ENCODE measurements at places on chromosomes 16 and 17.

- DNase-seq = no peak
These were observed 22.2 kb upstream of the CLEC18A start for GRCh38 chr16:69928856-69929400.

GRCh38 chr16:85234310-85235204 is 122.3 kb upstream of the CIBAR2 start:
- DNase-seq = no peak

DNA sequence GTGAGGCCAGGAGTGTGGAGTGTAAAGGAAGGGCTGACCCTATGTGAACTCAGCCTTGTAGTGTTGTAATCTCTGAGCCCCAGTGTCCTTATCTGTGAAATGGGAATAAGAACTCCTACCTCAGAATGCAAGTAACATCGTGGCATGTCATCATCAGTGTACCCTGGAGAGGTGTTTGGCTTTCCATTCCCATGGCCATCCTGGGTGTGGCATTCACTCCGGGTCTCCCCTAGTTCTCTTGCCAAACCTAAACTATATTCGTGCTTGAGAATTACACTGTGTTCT is 1.9 kb downstream of the NXPH3 start:
- no peak for DNase-seq

DNA sequence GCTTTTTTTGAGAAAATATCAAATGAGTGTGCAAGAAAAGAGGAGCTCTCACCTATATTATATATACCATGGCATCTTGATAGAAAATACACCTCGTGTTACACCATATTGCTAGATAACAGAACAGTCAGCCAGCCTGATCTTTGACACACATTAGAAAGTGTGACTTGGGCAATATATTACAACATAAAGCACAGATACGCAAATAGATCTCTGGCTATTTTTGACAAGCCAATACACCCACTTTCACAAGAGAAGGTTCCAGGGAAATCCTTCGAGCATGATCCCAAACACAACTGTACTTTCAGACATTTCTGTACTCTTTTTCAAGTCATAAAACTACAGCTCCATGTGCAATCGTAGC is 9.4 kb downstream of the GGA2 start:
- DNase-seq = no peak

GRCh38 chr16:84323606-84324005 is 28.9 kb downstream of the WFDC1 start:
- DNase-seq = no peak

GRCh38 chr16:22282254-22282892 is 14.8 kb upstream of the POLR3E start:
- no peak for DNase-seq

GRCh38 chr16:1245452-1246020 is 5.0 kb downstream of the TPSAB1 start:
- DNase-seq = no peak

- no peak for DNase-seq
These were observed 9.0 kb downstream of the HLF start for GRCh38 chr17:55273579-55274354.

DNA sequence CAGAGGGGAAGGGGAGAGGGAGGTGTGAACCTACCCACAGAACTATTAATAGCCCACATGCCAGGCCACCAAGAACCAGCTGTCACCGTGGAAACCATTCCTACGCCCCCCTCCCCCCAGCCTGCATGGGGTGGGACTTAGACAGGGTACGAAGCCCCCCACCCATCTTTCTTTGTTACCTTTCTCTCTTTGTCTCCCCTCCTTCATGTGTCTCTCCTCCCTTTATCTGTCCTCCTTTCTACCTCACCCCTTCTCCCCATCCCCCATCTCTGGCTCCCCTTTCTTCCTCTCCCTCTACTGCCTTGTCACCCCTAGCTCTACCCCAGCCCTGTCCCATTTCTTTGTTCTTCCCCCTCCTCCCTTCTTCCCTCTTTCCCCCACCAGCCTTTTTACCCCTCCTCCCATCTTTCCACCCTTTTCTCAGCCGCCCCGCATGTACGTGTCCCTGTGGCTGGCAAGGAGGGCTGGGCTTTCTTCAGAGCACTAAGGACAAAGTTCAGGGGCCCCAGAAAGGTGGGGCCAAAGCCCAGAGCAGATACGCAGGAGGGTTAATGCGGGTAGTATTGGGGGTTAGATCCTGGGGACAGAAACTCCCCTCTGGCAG is 8.0 kb downstream of the THRA start:
- no peak for DNase-seq

- no peak for DNase-seq
These were observed 116.2 kb downstream of the C17orf67 start for GRCh38 chr17:56717471-56717870.

- no peak for DNase-seq
These were observed 404.9 kb upstream of the EEF2KMT start for GRCh38 chr16:5502467-5502869.

DNA sequence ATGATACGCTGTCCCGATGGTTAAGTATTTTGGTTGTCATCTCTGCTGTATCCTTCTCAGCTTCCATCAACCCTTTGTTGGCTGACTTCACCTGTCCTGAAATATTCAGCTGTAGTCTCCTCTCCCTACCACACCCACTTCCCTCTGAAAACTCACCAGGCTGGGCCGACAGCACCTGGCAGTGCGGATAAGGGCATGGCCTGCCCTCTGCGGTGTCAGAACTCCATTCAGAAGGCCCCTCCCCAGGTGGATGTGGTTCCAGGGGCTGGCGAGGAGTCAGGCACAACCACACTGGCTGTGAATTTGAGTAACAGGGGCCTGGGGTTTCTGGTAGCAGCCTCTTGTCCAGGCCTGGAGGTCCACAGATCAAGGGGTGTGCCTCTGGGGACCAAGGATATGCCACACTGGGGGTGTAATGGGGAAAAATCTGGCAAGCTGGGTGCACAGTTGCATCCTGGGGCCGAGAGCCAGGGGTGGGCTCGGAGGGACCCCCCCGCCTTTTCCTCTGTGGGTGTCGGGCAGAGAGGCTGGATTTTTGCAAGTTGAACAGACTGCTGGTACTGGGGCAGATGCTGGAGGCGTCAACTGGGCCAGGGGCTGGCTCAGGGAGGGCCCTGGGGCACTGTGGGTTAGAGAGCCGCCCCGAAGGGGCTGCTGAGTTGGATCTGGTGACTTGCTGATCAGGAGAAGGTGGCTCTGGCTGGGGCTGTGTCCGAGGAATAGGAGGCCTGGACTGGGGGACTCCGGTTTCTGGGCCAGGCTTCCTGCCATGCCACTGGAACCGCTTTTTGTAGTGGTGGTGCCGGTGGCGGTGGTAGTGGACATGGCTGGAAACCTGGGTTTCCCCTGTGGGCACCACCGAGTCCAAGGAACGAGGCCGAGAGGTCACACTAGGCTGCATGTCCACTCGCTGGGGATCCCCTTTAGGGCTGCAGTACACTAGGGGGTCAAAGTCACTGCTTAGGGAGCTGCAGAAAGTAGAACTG is 5.6 kb upstream of the SUPT4H1 start:
- DNase-seq = no peak

DNA sequence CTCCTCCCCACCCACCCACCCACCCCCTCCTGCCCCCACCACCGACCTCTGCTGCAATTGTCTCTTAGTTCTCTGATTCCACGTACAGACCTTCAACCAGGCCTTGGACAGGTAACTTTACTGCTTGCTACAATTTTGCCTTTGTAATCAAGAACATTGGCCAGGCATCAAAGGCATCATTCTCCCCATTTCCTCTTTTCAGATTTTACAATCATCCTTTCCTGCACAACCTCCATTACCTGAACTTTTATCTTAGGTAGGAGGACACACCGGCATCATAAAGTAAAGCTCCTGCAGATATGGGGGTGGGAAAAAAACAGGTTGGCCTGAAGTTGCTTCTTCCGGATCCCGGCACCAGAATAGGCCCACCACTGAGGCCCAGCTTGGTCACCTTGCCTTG is 25.7 kb upstream of the SUPT4H1 start:
- no peak for DNase-seq

GRCh38 chr16:12497526-12497925 is 306.2 kb downstream of the CPPED1 start:
- DNase-seq = no peak

GRCh38 chr16:1351215-1351581 is 480 bp downstream of the TSR3 start:
- no peak for DNase-seq

DNA sequence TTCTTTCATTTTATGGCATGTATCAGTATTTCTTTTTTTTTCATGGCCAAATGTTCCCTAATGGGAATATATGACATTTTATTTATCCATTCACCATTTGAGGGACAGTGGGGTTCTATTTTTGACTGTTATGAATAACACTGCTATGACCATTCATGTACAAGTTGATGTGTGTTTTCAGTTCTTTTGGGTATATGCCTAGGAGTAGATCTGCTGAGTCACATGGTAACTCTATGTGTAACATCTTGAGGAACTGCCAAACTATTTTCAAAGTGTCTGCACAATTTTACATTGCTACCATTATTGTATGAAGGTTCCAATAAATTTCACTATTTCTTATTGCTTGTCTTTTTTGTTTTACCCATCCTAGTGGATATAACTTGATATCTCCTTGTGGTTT is 223.0 kb downstream of the TANC2 start:
- no peak for DNase-seq

DNA sequence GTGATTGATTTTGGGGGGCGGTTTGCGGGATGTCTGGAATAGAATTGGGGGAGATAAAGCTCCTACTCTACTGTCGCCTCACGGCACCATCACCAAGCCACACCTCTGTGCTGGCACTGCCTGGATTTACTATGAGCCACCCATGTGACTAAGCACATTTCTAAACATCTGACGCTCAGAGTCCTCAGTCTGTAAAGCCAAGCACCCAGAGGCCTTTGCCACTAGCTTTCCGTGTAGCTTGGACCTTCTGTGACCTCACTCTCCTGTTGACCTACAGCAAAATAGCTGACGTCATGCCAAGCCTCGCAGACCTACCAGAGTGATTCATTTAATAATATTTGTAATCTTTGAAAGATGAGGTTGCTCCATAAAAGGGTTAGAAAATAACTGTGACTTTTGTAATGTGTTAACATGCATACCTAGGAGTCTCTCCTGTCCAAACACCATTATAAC is 38.5 kb upstream of the MYOCD start:
- no peak for DNase-seq

- no peak for DNase-seq
These were observed 18.6 kb upstream of the RNPS1 start for GRCh38 chr16:2286550-2286949.

- DNase-seq = no peak
These were observed 8.4 kb downstream of the CHST6 start for GRCh38 chr16:75486676-75487313.

GRCh38 chr17:61136296-61136695 is 263.3 kb upstream of the TBX2 start:
- no peak for DNase-seq

DNA sequence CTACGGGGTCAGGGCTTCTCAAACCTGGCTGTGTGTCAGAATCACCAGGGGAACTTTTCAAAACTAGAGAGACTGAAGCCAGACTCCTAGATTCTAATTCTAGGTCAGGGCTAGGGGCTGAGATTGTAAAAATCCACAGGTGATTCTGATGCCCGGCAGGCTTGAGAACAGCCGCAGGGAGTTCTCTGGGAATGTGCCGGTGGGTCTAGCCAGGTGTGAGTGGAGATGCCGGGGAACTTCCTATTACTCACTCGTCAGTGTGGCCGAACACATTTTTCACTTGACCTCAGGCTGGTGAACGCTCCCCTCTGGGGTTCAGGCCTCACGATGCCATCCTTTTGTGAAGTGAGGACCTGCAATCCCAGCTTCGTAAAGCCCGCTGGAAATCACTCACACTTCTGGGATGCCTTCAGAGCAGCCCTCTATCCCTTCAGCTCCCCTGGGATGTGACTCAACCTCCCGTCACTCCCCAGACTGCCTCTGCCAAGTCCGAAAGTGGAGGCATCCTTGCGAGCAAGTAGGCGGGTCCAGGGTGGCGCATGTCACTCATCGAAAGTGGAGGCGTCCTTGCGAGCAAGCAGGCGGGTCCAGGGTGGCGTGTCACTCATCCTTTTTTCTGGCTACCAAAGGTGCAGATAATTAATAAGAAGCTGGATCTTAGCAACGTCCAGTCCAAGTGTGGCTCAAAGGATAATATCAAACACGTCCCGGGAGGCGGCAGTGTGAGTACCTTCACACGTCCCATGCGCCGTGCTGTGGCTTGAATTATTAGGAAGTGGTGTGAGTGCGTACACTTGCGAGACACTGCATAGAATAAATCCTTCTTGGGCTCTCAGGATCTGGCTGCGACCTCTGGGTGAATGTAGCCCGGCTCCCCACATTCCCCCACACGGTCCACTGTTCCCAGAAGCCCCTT is 10.9 kb downstream of the STH start:
- no peak for DNase-seq

Measured in CD4-positive, alpha-beta T cell treated with Interleukin-21 for 1 hour (primary cell).